Activated naive CD4-positive, alpha-beta T cell treated with anti-CD3 and anti-CD28 coated beads for 36 hours (primary cell): ENCODE measurements at places on chromosomes 2 and 18. TPM values are rescaled to one million over a fixed set of nuclear protein-coding genes. Genes with fewer than 3 reads are reported as not detected.

The MAP3K19 gene
- total RNA-seq = not detected

GRCh38 chr2:66240286-66240685 lies 194.6 kb upstream of the MEIS1 start:
- H3K4me3 ChIP-seq = no peak overlapping the region
- DNase-seq = no peak
- H3K4me1 ChIP-seq = no peaks in the 10 kb centered on the region
- H3K27me3 ChIP-seq = no peaks in the 10 kb centered on the region

GRCh38 chr18:27715751-27716150 lies 461.2 kb downstream of the CDH2 start:
- H3K27me3 ChIP-seq = no peaks in the 10 kb centered on the region
- no peak overlapping the region for H3K27ac ChIP-seq
- DNase-seq = no peak
- H3K4me3 ChIP-seq = no peak overlapping the region
- H3K4me1 ChIP-seq = no peaks in the 10 kb centered on the region

DNA sequence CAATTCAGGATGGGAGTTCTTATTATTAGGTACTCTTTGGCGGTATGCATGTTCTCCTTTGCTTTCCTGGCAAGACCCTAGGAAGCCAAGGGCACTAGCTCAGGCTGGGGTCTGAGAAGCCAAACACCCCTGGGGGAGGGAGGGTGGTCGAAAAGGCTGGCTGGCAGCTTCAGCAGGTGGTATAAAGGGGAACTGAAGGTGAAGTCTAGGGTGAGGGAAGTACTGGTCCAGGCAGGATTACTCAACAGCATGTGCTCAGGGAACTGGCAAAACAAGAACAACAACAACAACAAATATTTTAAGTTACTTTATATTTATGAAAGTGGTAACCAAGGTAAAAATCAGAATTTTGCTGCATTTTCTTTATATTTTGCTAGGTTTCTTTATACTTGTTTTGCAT lies 40.7 kb upstream of the PCBP1 start:
- peaks cover 18% of the 10 kb centered on the region for H3K4me1 ChIP-seq
- H3K27me3 ChIP-seq = no peaks in the 10 kb centered on the region
- H3K27ac ChIP-seq = no peak overlapping the region
- H3K36me3 ChIP-seq = peaks cover 6% of the 10 kb centered on the region

The KCNG2 gene
- total RNA-seq = not detected

The RAD51AP2 gene
- not detected for total RNA-seq

The TCF23 gene
- total RNA-seq = not detected

DNA sequence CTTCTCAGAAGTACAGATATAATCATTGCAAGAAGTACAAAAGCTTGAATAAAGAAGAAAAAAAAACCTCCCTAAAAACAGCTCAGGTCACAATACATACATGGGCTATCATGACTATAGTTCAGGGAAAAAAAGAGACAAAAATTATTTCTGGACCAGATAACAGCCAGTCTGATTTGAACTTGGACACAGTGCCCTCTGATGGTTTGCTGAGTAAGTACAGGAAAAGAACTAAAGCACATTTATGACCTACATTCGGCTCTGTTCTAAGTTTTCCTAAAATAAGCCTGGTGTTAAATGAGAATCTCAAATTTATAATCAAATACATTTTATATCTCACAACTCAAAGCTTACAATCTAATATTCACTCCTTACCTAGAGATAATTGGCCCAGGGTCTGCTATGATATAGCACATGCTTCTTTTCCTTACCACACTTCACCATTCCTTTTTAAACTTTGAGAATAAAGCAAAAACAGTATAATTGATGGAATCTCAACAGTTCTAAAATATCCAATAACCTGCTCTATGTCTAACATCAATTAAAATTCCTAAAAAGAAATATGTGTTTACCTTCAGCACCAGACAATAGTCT lies 81.1 kb downstream of the RAPH1 start:
- no peak overlapping the region for H3K27ac ChIP-seq
- peaks cover 2% of the 10 kb centered on the region for H3K36me3 ChIP-seq
- H3K4me3 ChIP-seq = no peak overlapping the region
- no peaks in the 10 kb centered on the region for H3K27me3 ChIP-seq
- DNase-seq = peak; percentile 54

The WDR75 gene
- total RNA-seq = 72.7 TPM

DNA sequence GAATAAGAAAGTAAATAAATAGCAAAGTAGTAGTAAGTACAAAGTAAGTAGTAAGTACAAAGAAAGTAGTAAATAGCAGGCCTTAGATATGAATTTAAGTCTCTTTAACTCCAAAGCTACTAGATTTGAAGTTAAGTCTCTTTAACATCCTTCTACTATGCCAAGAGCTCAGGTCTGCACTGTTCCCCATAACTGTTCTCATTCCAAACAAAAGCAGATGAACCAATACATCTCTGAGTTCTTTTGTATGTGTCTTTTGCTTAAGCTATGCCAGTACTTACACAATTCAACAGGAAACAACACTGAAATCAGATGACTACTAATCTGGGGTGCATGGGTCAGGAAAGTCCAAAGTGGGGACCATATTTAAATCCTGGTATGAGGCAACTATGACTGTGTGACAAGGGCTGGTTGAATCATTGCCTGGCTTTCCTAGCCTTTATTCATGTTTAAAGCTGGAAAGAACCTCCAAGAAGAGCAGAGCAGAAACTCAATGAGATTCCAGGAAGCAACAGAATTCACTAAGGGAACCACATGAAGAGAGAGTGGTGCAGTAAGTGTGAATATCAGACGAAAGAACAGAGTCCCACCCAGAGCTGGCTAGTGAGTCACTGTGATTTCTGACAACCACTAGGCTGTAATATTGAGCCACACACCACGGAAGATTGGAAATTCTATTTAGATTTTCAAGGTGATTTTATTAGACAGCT lies 51.0 kb upstream of the CYP26B1 start:
- H3K36me3 ChIP-seq = no peaks in the 10 kb centered on the region
- no peak overlapping the region for H3K4me3 ChIP-seq
- DNase-seq = no peak
- no peaks in the 10 kb centered on the region for H3K4me1 ChIP-seq
- H3K27me3 ChIP-seq = no peaks in the 10 kb centered on the region
- no peak overlapping the region for H3K27ac ChIP-seq
